ENCODE measurements at places on chromosomes 13 and 19.

GRCh38 chr19:55146705-55147273 lies 2.2 kb downstream of the TNNT1 start:
- no peak for DNase-seq

GRCh38 chr13:80658705-80659104 lies 317.8 kb upstream of the SPRY2 start:
- DNase-seq, result no peak

DNA sequence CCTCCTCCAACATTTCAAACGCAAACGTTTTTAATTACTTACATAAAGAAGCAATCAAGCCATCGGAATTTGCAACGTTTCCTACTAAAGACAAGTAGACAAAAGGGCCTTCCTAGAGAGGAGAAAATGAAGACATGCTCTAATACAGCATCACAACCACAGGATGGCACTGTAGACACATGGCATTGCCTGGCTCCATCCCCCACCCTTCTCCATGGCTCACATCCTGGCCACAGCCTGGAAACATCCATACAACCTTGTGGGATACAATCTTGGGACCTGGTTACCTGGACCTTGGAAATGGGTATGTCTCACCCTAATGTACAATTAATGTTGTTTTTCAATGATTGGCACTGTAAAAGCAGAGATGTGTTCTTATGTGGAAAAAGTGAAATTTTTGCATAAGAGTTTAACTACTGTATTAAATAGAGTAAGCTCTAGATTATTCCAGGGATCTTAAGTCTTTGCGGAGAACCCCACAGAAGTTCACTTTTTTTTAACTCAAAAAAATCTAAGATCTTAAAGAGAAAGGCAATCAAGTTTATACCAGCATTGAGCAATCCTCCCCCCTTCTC lies 21.5 kb downstream of the EBPL start:
- DNase-seq, result no peak

DNA sequence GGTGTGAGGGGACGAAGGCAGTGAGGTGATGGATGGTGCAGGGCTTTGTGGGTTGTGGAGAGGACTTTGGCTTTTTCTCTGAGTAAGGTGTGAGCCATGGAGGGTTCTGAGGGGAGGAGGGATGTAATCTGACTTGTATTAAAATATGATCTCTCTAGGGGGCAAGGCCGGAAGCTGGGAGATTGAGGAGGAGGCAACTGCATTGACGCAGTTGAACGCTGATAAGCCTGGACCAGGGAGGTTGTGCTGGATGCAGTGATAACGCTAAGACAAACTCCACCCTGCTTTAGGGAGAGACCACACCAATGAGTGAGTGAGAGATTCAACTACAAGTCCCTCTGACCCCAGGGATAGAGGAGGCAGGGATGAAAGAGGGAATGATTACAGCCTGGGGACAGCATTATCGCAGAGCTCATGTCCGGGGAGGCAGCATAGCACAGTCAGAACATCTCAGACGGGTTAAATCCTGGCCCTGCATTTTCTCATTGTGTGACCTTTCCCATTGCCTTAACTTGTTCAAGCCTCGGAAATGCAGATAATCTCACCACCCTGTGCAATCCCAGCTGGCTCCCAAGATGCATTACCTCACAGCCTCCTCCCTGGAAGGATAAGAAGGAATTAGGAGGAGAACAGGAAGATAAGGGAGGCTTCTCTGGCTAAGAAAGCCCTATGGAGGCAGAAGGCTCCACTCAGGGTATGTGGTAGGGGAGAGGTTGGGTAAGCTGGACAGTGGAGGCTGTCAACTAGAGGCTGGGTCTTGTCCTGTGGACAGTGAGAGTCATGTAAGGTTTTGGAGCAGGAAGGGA lies 124.2 kb downstream of the CACNA1A start:
- no peak for DNase-seq

- DNase-seq, result no peak
Measured at GRCh38 chr19:10600149-10600548, 13.0 kb upstream of the AP1M2 start.
